ENCODE measurements at places on chromosomes 4 and X.

DNA sequence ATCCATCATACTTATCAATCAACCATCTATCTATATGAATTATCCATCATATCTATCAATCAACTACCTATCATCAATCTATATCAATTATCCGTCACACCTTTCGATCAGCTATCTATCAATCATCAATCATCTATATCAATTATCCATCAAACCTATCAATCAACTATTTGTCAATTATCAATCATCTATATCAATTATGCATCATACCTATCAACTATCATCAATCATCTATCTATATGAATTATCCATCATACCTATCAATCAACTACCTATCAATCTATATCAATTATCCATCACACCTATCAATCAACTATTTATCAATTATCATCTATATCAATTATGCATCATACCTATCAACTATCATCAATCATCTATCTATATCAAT lies 70.6 kb upstream of the PPP2R3B start:
- DNase-seq, result no peak

DNA sequence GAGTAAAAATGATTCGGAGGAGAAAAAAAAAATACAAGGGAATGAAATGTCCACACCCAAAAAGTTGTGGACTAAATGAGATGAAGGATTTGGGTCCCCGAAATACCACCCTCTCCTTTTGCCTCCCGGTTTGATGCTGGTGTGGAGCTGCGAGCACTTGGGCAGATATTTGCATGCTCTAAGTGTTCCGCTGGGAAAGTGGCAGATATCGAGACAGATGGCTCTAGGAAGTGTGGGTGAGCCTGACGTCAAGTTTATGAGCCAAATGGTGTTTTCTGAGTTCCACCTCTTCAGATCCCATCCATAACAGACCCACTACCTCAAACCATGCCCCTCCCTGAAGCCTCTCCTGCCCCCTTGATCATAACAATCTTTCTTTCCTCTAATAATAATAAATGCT lies 228.6 kb downstream of the QDPR start:
- DNase-seq, result no peak

GRCh38 chrX:30304866-30305265 lies 4.3 kb downstream of the NR0B1 start:
- no peak for DNase-seq

- no peak for DNase-seq
Measured at GRCh38 chr4:89665662-89666061, 171.3 kb downstream of the SNCA start.

GRCh38 chrX:150768132-150768485 lies 74.9 kb downstream of the MTMR1 start:
- DNase-seq, result no peak

GRCh38 chr4:28792917-28793597 lies 1927.1 kb upstream of the PCDH7 start:
- no peak for DNase-seq

- DNase-seq, result no peak
Measured at GRCh38 chr4:788636-789297, 37.2 kb downstream of the CPLX1 start.

GRCh38 chr4:40325406-40326019 lies 9.6 kb upstream of the CHRNA9 start:
- peak; percentile 82 for DNase-seq

GRCh38 chr4:140102421-140102820 lies 51.6 kb downstream of the MAML3 start:
- DNase-seq, result peak; percentile 47

DNA sequence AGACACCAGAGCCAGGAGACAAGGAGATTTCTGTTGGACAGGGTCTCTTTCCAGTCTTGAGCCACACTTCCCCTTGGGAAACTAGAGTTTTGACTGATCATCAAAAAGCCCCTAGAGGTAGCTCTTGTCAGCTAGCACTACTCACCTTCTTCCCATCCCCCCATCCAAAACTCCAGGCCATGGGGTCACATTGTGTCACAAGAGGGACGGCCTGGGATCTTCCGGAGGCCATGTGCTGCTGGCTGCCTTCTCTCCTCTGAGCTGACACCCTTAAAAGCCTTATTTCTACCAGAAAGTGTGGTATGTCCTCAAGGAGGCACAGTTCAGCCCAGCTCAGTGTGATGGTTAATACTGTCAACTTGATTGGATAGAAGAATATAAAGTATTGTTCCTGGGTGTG lies 7.8 kb downstream of the PNMA3 start:
- no peak for DNase-seq

- peak; percentile 66 for DNase-seq
Measured at GRCh38 chrX:153708415-153708814, 15.8 kb downstream of the BCAP31 start.

DNA sequence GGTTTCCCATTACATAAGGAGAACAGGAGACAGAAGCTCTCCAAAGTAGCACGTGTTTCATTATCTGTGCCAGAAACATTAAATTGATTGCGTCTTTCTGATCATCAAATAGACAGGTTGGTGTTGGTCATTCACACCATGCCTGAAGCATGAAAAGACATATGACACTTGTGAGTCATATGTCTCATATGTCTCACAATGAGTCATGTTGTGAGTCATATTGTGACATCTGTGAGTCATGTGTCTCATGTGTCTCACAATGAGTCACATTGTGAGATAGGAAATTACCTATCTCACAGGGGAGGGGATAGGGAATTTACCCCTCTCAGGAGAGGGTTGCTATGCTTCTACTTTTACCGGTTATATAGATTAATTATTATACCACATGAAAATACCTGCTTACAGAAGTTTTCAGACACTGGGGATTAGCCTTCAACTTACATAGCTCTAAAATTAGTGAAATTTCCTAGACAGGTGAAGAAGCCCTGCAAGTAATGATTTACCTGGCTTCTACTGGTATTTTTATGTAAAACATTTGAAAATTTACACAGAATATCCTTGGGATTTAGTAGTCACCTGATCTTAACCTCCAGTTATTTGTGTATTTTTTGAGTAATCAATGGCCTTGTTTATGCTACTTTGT lies 80.8 kb downstream of the NPFFR2 start:
- peak; percentile 87 for DNase-seq

- no peak for DNase-seq
Measured at GRCh38 chrX:50913520-50913919, 3.0 kb downstream of the BMP15 start.

DNA sequence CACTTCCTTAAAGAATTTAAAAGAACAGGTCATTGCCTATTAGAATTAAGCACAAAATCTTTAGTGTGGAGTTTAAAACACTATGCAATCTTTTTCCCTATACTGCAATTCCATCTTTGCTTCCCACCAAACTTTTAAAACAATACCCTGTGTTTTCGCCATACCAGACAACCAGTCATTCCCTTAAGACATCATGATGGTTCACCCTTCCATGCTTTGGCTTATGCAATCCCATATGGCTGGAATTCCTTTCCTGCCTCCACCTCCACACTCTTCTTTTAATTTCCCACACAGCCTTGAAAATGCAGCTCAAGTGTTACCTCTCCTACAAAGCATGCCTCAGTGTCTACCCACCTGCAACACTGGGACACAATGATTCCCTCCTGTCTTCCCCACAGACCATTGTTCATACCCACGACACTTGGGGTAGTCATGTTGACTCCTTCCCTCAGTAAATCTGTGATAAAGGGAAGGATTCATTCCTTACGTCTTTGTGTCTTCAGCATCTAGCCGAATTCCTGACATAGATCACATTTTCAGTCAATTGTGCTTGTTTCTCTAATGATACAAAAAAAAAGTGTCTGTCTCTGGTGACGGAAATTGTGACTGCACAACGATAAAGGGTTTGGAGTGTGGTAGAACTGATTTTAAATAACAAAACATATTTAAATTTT lies 166.3 kb downstream of the FNIP2 start:
- DNase-seq, result no peak

- no peak for DNase-seq
Measured at GRCh38 chr4:113564493-113564892, 197.0 kb downstream of the CAMK2D start.

- no peak for DNase-seq
Measured at GRCh38 chr4:62410371-62411003, 1210.4 kb downstream of the ADGRL3 start.

DNA sequence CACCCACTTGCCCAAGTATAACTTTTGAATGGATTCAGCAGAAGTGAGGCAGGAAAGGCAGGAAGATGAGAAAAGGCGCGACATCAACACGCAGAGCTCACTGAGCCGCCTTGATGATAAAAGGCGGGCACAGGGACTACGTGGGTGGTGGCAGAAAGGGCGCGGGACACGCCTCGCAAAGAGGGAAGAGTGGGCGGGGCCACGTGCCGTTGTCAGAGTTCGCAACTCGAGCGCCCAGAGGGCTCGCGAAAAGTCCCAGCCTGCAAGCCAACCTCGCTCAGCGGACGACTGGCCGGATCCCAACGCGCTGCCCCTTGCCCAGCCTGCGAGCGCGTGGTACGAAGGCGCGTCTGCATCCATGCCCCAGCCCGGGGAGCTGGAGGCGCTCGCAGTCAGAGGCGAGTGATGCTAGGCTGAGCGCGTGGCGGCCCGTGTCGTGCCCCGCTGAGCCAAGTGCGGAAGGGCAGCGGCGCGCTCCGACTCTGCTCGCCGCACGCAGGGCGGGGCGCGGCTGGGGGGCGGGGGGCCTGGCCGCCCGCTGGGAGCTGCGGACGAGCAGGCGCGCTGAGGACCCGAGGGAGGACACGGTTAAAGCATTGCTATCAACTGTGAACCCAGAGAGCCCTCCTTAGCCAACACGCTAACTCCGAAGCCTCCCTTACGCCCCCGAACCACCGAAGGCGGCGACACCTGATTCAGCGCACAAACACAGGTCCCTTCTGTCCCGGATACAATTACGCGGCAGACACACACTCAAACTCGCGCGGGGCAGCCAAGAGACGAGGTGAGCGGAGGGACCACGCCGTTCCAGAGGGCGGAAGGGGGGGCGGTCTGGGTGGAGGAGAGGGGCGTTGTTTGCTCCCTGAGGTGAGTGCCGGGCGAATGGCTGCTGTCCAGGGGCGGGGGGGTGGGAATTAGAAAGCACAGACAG lies at the start of gene UGT8:
Gene UGT8, plus strand, starts transcription at position 617 of the 931 bp plus-strand sequence. CDS start 24,074 bp downstream, outside the sequence.
- DNase-seq, result peak; percentile 37

- no peak for DNase-seq
Measured at GRCh38 chr4:139202991-139203390, 26.0 kb upstream of the ELF2 start.

GRCh38 chrX:20515841-20516461 lies 249.2 kb upstream of the RPS6KA3 start:
- DNase-seq, result peak; percentile 85

DNA sequence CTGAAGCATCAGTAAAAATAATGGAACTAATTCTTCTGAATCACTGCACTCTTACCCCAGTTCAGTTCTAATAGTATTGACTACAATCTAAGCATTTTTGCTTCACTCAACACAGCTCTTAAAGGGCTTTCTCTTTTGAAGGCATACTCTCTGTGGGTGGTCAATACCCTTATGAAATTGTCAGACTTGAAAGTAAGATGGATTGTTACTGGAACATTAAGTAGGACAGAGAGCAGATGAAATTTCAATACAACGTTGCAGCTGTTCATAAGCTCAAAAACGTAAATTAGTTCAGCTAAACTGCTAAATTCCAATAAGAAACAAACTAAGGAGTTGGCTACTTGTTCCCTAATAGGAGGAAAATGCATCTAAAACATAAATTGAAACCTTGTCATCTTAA lies 352.3 kb upstream of the TENM3 start:
- no peak for DNase-seq

DNA sequence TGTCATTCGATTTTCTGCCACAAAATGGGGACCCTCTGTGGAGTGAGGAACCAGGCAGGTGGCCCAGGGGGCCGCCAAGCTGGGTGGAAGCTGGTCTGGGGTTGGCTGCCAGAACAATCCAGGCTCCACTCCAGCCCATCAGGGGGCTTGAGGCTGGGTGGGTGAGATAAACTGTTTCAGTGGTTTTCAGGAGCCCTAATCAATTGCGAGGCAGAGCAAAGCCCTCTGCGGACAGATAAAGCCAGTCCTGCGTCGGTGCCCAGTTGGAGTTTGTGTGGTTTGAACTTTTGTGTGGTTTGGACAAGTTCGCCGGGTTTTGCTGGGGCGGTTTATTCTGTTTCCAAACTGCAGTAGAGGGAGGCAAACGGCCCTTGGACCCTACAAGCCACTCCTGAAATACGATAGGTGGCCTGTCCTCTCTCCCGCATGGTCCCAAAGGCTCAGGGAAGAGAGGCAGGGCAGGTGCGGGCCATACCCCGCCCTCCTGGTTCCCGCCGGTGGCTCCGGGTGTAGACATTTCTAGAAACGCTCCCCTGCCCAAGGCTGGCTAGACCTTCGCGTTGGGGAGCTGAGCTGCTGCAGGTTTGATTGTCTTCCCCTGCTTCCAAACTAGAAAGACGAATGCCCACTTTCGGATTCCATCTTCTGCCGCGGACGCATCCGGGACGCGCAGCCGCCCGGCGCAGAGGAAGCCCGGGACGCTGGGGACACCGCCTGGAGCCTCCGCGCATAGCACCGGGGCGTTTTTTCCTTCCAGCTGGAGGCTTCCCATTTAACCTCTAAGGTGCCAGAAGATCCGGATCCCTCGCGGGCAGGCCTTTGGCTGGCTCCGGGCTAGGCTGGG lies 169.0 kb upstream of the BCOR start:
- peak; percentile 63 for DNase-seq

DNA sequence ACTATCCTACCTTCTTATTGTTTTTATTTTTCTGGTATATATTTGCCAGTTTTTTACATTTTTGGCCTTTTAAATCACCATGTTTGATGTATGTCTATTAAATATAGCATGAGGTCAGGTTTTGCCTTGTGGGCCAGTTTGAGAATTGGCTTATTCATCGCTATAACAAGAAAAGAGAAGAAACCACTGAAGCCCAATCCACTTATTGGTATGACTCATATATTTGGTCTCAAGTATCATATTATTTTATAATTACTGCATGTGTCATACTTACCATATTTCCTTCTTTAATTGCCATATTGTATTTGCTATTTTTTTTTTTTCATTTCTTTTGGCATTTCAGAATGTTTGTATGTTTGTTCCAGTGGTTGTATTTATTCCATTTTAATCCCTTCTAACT lies 99.3 kb downstream of the IRF2 start:
- DNase-seq, result peak; percentile 35

DNA sequence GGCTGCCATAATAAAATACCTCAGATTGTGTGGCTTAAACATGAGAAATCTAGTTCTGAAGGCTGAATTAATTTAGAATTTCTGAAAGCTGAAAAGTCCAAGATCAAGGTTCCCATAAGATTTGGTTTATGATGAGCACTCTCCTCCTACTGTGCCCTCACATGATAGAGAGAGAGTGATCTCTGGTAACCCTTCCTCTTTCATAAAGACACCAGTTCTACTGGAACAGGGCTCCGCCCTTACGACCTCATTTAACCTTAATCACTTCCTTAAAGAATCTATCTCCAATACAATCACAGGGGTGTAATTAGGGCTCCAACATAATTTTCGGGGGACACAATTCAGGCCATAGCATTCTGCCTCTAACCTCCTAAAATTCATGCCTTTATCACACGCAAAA lies 194.0 kb upstream of the MAB21L2 start:
- no peak for DNase-seq

GRCh38 chrX:65488495-65488894 lies 46.1 kb downstream of the LAS1L start:
- DNase-seq, result no peak

GRCh38 chr4:100510551-100510950 lies 7.3 kb downstream of the EMCN start:
- no peak for DNase-seq

- DNase-seq, result no peak
Measured at GRCh38 chr4:140523370-140523856, 555 bp upstream of the ELMOD2 start.

GRCh38 chr4:114108869-114109268 lies 129.4 kb upstream of the ARSJ start:
- no peak for DNase-seq

All from activated CD4-positive, alpha-beta T cell treated with anti-CD3 and anti-CD28 coated beads, Interleukin-10, Interleukin-2, amounts not matched to agents 100 ng/mL and 50 ng/mL, durations not matched to agents 16 hours and 8 hours (primary cell).